Activated naive CD4-positive, alpha-beta T cell (primary cell): ENCODE measurements at places on chromosomes 2 and 18.

GRCh38 chr2:219789476-219789875 lies 162.0 kb downstream of the SLC4A3 start:
- no peak for DNase-seq

- no peak for DNase-seq
Measured at GRCh38 chr2:160450486-160450885, 43.1 kb downstream of the RBMS1 start.

GRCh38 chr2:153766415-153766814 lies 105.3 kb upstream of the GALNT13 start:
- DNase-seq, result no peak

GRCh38 chr18:23725827-23726661 lies 36.8 kb downstream of the LAMA3 start:
- DNase-seq, result no peak

GRCh38 chr18:50410008-50410407 lies 35.2 kb downstream of the SKA1 start:
- no peak for DNase-seq

- no peak for DNase-seq
Measured at GRCh38 chr18:13403786-13404549, 185.4 kb downstream of the LDLRAD4 start.
